ENCODE measurements at places on chromosomes 1 and 21. TPM values are rescaled to one million over a fixed set of nuclear protein-coding genes. Genes with fewer than 3 reads are reported as not detected.

Gene HEATR1
- 21.3 TPM for total RNA-seq

DNA sequence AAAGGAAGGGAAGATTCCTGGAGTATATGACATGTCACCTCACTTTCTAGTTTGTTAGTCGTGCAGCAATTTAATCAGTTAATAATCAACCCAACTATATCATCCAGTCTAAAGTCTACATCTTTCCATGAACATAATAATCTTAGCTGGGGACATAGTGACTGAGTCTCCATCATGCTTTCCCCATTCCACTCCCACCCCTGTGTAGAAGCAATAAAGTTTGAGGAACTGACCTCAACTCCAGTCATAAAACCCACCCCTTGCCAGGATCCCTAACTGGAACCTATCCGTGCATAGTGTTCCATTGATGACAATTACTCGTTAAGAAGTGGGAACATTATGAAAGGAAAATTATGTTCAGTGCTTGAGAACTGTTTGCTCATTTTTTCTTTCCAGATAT lies 48.9 kb upstream of the MROH9 start:
- DNase-seq, result no peak
- no peaks in the 10 kb centered on the region for H3K36me3 ChIP-seq
- H3K4me3 ChIP-seq, result no peak overlapping the region
- no peak overlapping the region for H3K27ac ChIP-seq
- H3K4me1 ChIP-seq, result no peaks in the 10 kb centered on the region

Gene C1orf141
- total RNA-seq, result not detected

- DNase-seq, result no peak
- no peaks in the 10 kb centered on the region for H3K4me1 ChIP-seq
- H3K4me3 ChIP-seq, result no peak overlapping the region
- H3K27ac ChIP-seq, result no peak overlapping the region
- no peaks in the 10 kb centered on the region for H3K36me3 ChIP-seq
These were observed 180.7 kb downstream of the MRPL39 start for GRCh38 chr21:25426580-25426979.

GRCh38 chr1:9258629-9259028 lies 24.1 kb downstream of the H6PD start:
- H3K4me3 ChIP-seq, result no peak overlapping the region
- H3K36me3 ChIP-seq, result peaks cover 17% of the 10 kb centered on the region
- no peak for DNase-seq
- H3K4me1 ChIP-seq, result peaks cover 11% of the 10 kb centered on the region
